ENCODE measurements at places on chromosomes 3 and 15.

- no peak for DNase-seq
Measured at GRCh38 chr3:63933459-63933858, 21.3 kb upstream of the SCAANT1 start.

DNA sequence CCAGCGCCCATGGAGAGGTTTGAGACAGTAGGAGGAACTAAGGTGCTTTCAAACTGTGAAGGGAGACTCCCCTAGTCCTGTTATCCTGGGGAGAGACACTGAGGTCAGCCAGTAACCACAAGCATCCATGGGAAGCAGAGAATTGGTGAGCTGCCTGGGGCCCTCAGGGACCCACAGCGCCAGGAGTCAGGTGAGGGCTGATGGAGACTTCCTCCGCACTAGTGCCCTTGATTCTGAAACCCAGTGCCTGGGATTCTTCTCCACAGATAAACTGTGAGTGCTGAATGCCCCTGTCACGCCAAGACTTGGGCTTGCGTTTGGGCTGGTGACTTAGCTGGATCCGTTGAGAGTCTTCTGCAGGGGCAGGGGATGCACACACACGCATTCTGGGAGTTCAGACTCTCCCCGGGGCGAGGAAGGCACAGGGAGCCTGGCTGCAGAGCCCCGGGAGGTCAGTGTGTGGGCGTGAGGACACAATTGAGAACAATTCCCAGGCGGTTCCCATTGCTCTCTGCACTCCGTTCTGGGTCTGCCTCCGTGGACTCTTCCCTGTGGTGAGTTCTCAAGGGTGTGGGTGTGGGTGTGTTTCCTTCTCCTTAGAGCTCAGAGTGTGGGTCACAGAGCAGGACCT, 37.9 kb upstream of the SLCO2A1 start:
- DNase-seq = no peak

DNA sequence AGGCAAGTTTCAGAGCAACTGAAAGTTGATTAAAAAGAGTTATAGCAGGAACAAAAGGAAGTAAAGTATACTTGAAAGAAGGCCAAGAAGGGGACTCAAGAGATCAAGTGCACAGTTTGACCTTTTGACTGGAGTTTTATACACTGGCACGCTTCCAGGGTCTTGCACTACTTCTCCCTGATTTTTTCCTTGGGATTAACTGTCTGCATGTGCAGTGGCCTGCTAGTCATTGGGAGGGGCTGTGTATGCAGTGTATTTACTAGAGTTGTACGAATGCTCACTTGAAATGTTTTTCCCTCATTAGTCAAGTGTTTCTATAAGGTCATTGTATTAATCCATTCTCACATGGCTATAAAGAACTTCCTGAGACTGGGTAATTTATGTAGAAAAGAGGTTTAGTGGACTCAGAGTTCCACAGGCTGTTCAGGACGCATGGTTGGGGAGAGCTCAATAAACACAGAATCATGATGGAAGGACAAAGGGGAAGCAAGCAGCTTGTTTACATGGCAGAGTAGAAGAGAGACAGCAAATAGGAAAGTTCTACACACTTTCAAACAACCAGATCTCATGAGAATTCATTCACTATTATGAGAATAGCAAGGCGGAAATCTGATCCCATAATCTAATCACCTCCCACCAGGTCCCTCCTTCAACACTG, 571.8 kb downstream of the ZPLD1 start:
- DNase-seq = no peak

DNA sequence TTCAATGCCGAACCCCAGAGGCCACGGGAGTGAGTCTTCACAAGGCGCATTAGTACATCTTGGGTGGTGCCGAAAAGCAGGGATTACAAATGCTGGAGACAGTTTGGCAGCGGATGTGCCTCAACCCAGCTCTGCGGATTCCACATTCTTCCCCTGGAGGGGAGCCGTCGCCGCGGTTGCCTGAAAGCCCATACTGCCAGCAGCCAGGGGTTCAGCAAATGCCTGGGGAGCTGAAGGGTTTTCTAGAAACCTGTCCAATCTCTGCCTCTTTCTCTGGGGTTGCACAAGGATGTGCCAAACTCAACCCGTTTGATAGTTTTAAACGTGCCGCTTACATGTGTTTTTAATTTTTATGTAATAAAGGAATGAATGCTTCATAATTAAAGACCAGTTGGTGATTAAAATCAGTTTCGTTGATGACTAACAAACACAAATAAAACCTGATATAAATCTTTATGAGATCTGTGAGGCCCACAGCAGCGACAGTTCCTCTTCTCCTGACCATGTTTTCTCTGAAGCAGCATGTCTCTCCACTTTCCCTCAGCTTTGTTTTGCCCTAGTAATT, 74.6 kb upstream of the LEKR1 start:
- DNase-seq = no peak

- no peak for DNase-seq
Measured at GRCh38 chr3:177300842-177301241, 103.6 kb upstream of the TBL1XR1 start.

- no peak for DNase-seq
Measured at GRCh38 chr3:16362770-16363169, 97.8 kb downstream of the OXNAD1 start.

- no peak for DNase-seq
Measured at GRCh38 chr3:50502584-50503423, 630 bp downstream of the CACNA2D2 start.

DNA sequence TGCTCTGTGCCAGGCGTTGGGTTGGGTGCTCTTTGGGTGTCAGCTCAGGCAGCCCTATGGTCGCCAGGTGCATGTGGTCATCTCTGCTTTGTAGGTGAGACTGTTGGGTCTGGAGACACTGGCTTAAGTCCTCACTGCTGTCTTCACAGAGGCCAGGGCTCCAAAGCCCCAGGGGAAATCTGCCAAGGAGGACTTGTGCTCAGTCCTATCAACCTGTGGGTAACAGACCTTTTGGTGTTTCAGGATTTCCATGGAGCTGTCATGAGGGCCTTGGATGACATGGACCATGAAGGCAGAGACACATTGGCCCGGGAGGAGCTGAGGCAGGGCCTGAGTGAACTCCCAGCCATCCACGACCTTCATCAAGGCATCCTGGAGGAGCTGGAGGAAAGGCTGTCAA, 50.1 kb upstream of the NR2C2 start:
- DNase-seq = no peak

DNA sequence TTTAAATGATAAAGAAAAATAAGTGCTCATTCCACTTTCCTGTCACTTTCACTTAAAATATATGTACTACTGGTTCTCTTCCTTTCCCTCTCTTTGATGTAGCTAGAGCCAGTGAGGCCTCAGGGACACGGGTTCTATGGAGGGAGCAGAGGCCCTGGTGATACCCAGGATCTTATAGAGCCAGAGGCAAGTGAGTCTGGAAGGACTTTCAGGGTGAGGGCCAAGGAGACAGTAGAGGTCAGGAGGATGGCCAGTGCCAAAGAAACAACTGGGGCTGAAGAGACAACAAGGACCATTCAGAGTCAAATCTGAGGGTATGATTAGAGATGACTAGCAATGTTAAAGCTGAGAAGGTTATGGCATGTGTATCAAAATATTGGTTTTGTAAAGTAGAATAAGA, 124.1 kb upstream of the GOLGA6L6 start:
- no peak for DNase-seq

GRCh38 chr15:37765786-37766185, 168.7 kb upstream of the TMCO5A start:
- no peak for DNase-seq

DNA sequence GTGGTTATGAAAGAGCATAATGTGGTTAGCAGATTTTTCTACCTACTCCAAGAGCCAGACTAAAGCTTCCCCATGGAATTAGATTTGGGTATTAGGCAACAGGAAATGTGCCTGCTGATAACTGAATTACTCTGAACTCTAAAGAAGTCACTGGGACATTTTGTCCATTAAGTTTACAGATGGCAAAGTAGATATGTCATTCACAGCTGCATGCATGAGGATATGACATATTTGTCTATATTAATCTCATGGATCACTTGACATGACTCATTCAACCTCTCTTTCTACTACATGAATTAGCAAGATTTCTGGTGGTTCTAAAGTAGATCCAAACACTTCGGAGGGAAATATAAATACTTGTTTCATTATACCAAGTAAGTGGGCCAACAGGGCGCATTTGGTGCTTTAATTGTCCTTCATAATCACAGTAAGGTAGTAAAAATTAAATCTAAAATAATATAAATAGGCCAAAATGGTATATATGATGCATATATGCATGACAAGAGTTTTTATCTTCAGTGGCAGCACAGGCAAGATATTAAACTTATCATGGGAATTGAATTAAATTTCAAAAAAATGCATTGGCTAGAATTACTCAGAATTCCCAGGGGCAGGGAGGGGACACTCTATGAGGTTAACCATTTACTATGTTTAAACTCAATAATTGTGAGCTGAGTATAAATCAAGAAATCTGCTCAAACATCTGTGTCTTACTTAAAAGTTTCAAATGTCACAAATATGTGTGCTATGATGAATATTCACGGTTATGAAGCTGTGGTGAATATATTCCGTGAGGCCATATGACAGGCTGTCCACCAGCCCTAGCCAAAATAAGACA, 365.3 kb upstream of the KCNMB2 start:
- no peak for DNase-seq

GRCh38 chr15:64560998-64561397, 100.6 kb downstream of the ZNF609 start:
- no peak for DNase-seq

GRCh38 chr3:31288224-31288623, 244.5 kb upstream of the STT3B start:
- DNase-seq = no peak

- no peak for DNase-seq
Measured at GRCh38 chr3:192914848-192915247, 2.8 kb downstream of the MB21D2 start.

Data from stimulated activated CD4-positive, alpha-beta T cell treated with anti-CD3 and anti-CD28 coated beads, TNF-alpha, amount 100 ng/mL, for 4 hours (primary cell).